ENCODE measurements at places on chromosomes 16 and 17.
A peak's percentile ranks its signal among the peaks of the same experiment; 100 is the strongest.

- H3K4me3 ChIP-seq = no peak overlapping the region
- H3K27me3 ChIP-seq = no peaks in the 10 kb centered on the region
- H3K36me3 ChIP-seq = no peaks in the 10 kb centered on the region
- no peaks in the 10 kb centered on the region for H3K4me1 ChIP-seq
These were observed 24.1 kb downstream of the PIK3R6 start for GRCh38 chr17:8843344-8843743.

GRCh38 chr17:59844884-59845594 lies 47.7 kb downstream of the TUBD1 start:
- H3K4me1 ChIP-seq = peaks cover 29% of the 10 kb centered on the region
- H3K27ac ChIP-seq = peak overlapping the region; percentile 91
- H3K4me3 ChIP-seq = no peak overlapping the region
- H3K36me3 ChIP-seq = no peaks in the 10 kb centered on the region

DNA sequence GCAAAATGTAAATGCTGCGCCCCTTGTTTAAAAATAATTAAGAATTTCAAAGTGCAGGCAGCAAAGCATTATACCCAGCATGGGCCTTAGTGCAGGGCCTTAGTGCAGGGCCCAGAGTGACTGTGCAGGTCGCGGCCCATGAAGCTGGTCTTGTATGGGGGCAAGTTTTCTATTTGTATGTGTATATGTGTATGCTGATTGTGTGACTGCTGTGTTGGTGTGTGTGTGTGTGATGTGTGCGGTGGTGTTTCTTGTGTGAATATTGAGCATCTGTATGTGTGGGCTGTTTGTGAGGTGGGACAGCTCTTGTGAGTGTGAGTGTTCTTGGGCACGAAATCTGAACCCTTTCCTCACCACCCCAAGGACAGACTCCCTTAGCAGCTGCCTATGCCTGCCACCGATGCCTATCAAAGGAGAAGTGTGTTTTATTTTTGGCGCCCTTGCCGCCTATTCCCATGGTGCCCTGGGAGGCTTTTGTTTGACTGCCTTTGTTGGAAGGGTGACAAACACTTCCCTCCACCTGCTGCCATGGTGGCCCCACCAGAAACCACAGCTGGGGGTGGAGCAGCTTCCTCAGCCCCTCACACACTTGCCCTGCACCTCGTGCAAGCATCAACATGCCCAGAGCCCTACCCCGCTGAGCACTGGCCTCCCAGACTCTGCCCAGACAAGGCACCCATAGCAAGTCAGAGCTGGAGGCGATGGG lies 18.0 kb downstream of the CCR7 start:
- peak overlapping the region; percentile 87 for H3K27ac ChIP-seq
- peaks cover 24% of the 10 kb centered on the region for H3K4me1 ChIP-seq
- H3K27me3 ChIP-seq = no peaks in the 10 kb centered on the region
- H3K36me3 ChIP-seq = no peaks in the 10 kb centered on the region

DNA sequence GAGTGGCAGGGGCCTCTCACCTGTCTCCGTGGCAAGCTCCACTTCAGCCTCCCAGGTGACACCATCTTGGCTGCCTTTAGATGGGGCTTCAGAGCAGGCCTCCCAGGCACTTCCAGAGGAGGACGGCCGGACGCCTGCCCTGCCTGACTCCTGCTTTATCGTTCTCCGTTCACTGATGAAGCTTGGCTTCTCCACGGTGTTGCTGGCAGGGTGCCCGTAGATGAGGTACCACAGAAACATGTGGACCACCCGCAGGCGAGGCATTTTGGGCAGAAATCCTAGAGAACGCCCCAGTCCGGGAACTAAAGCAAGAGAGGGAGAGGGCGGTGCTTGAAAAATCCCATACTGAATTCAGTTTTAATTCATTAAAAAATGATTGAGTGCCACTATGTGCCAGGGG lies 54.5 kb downstream of the GTF3C1 start:
- DNase-seq = no peak
- no peaks in the 10 kb centered on the region for H3K27me3 ChIP-seq
- no peaks in the 10 kb centered on the region for H3K36me3 ChIP-seq
- no peak overlapping the region for H3K27ac ChIP-seq

GRCh38 chr17:49777563-49777962 lies 10.9 kb upstream of the KAT7 start:
- H3K36me3 ChIP-seq = no peaks in the 10 kb centered on the region
- H3K4me1 ChIP-seq = peaks cover 6% of the 10 kb centered on the region
- H3K27ac ChIP-seq = peak overlapping the region; percentile 64

DNA sequence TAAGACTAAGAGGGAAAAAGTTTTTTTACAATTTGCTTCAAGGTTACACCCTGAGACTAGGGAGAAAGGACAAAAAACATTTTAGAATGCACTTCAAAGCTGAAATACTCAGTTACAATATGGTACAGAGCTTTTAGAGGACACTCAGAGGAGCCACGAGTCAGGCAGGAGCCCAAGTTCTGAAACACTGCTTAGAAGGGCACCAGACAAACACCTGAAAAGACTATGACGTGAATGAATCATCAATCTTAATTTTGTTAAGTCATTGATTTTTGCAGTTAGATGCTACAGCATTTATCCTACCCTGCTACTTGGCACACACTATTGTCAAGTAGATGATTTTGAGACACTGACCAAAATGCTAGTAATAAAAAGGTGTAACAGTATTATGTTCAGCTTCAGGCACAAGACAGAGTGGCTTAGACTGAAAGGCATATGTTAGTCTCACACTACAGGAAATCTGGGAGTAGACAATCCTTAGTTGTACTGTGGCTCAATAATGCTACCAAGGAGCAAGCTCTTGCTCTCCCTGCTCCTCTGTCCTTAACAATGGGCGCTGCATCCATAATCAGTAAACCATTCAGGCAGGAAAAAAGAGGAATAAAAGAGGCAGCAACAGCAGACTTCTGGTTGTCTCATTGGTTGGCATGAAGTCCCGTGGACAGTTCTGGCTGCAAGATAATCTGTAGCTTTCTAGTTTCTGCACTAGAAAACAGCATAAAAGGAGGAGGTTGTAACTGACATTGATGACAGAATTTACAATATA lies 151.8 kb downstream of the ABCA8 start:
- no peaks in the 10 kb centered on the region for H3K27me3 ChIP-seq
- DNase-seq = no peak
- no peaks in the 10 kb centered on the region for H3K36me3 ChIP-seq
- H3K4me1 ChIP-seq = no peaks in the 10 kb centered on the region
- H3K27ac ChIP-seq = no peak overlapping the region
- H3K4me3 ChIP-seq = no peak overlapping the region
